ENCODE measurements at places on chromosomes 12 and 14.

- peak; percentile 23 for DNase-seq
Observed at GRCh38 chr12:76449583-76449982, 101.4 kb upstream of the BBS10 start.

- DNase-seq, result no peak
Observed at GRCh38 chr14:72745991-72746980, 147.6 kb downstream of the DPF3 start.

GRCh38 chr14:94548131-94548998 lies 12.9 kb upstream of the SERPINA4 start:
- DNase-seq, result no peak

GRCh38 chr12:111715279-111715678 lies 29.4 kb downstream of the ACAD10 start:
- no peak for DNase-seq

DNA sequence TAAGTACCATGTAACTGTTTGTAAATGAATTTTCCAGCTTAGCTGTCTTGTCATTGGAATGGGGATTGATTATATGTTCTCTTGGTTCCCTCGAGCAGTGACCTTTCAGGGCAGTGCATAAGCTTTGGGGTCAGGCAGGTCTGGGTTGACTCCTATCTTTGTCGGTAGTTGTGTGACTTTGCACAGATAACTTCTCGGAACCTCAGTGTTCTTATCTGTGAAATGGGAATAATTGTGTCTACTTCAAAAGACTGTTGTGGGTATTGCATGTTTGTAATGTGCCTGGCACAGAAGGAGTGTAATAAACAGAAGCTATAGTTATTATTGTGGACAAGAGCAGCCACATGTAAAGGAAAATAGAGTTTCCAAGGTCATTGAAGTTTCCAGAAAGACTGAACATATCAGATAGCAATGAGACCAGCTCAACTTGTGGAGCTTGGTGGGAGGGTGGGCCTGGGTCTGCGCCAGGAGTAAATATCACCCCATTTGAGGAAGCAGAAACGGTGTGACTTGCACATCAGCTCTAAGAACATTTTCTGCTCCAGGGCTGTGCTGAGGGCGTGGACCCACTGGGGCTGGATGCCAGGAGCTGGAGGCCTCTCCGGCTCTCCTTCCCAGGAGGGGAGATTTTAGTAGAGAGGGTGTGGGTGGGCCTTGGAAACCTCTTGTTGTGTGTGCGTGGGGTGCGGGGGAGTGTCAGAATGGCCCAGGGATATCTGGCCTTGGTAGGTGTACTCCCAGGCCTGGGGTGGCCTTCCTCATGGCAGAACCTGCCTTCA lies 19.7 kb downstream of the FOS start:
- DNase-seq, result peak; percentile 60

- no peak for DNase-seq
Observed at GRCh38 chr12:132545164-132545953, 55.4 kb downstream of the FBRSL1 start.

- peak; percentile 4 for DNase-seq
Observed at GRCh38 chr14:36556811-36557433, 25.5 kb downstream of the NKX2-8 start.

- DNase-seq, result no peak
Observed at GRCh38 chr12:113134071-113134470, 1.5 kb downstream of the RASAL1 start.

DNA sequence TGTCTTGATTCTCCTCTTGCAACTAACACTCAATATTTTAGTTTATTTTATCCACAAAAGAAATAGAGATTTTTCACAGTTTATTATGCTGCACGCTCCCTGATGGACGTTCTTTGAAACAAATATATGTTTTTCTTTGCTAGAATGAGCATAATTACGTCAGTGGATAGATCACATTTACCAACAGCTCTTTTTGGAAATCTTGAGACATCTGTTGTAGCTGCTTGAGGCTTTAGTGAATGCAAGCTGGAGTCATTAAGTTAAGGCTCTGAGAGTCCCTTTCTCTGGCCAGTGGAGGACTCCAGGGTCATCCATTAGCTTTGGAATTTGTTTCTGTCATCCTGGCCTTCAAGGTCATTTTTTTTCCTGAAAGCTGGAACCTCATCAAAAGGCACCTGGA lies 405.6 kb upstream of the TMEM132C start:
- DNase-seq, result no peak

GRCh38 chr12:44960856-44961255 lies 84.7 kb upstream of the NELL2 start:
- no peak for DNase-seq

- no peak for DNase-seq
Observed at GRCh38 chr14:91300283-91300895, 55.9 kb upstream of the GPR68 start.

GRCh38 chr12:52845946-52846345 lies 2.8 kb downstream of the KRT78 start:
- DNase-seq, result no peak

- no peak for DNase-seq
Observed at GRCh38 chr14:37278636-37279538, 81.2 kb downstream of the MIPOL1 start.

- no peak for DNase-seq
Observed at GRCh38 chr12:75194250-75194649, 15.4 kb downstream of the KCNC2 start.

DNA sequence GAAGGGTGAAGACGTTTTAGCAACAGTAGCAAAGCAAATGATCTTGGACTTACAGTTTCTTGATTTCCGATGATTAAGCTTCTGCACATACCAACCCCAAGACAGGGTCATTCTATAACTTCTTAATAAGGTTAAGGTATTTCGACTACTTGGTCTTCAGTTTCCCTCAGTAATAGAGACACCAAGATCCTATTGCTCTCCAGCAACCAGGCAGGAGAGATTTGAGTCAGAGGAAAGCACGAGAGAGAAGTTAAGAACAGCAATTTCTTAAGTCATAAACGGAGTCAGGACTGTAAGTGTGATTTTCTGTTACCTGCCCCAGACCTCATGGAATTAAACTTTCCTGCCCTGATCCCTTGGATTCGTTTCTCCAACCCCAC lies 215.6 kb downstream of the TTC8 start:
- DNase-seq, result no peak

DNA sequence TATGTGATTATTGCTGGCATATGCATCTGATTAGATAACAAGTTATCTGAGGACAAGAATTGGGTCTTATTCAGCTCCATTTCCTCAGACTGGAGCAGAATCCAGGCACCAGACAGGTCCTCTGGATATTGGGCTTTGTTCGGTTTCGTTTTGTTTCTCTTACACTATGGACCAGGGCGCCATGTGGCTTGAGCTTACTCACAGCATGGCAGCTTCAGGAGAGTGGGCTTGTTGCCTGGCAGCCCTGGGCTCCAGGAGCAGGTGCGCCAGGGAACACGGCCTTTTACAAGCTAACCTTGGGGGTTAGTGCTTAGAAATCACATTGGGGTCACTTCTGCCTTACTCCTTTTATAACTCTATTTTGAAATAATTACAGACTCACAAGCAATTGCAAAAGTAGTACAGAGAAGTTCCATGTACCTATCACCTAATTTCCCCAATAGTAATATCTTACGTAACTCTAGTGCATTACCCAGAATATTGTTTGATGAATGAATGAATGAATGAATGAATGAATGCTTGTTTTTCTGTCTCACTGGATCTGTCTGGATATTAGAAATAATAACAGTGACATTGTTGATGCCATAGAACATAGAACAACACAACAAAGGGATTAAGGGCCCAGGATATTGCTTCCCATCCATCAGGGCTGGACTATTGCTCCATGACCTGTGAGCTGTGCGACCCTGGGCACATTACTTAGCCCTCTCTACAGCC lies 39.0 kb downstream of the CMKLR1 start:
- DNase-seq, result no peak

DNA sequence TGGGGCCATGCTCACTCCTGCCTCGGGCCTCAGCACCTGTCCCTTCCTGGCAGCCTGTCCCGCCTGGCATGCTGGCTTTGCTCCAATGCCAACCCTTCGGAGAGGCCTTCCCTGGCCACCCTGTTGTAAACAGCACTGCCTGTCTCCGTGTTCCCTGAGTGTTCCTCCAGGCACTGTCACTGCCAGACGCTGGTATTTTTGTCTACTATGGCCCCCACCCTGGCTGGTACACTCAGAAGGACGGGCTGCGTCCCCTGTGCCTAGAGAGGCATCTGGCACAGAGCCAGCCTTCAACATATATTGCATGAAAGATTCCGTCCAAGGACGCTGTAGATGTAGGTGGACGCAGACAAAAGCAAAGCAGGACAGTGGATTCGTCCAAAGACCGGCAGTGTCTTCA lies 2.7 kb upstream of the ASPG start:
- no peak for DNase-seq

DNA sequence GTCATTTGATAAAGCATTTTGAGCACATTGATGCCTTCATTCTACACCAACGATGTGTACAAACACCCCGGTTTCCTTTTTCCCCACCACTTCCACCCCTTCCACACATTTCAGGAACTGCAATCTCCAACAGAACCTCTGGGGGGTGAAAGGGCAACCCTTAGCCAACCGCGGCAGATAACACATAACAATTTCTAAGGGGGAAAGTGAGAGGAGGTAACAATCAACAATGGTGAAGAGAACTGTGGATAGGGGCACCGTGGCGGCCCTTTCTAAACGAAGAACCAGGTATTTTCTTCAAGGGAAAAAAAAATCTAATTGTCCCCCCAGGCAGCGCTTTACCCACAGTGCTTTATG lies 1.1 kb downstream of the KITLG start:
- peak; percentile 18 for DNase-seq

DNA sequence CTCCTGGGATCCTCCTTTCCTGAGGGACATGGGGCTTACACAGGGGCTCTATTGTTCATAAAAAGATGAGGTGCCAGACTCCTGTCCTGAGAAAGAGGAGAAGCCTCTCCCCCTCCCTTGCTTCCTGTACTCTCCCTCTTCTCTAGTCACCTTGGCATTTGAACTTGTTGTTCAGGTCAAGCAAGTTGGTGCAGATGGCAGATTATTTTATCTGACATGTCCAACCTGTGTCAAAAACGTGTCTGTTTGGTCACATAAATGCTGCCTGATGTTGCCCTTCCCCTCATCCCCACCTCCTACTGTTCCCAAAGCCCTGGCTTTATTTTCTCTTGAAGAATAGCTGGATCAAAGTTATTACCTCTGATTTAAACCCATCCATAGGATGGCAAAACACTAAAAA lies 154.8 kb downstream of the TMX1 start:
- DNase-seq, result no peak

DNA sequence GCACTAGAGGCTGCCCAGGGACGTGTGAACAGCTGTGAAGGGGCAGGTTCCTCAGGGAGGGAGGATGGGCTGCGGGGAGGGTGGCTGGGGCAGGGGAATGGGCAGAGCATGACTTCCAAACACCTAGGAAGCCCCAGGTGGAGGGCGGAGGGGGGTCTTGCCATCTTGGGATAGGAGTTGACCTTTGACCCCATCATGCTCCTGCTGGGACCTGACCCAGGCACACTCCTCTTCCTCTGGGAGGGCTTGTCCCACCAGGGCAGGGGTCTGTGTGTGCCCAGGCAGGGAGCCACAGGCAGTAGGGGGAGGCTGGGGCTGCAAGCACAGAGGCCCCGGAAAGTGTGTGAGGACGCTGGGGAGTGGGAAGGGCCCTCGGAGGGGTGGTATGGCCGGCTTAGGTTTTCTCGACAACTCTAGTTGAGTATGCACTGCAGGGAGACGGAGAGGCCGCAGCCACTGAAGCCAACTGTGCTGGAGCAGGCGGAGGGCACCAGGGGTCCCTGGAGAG lies 3.3 kb upstream of the ANKRD9 start:
- DNase-seq, result no peak

DNA sequence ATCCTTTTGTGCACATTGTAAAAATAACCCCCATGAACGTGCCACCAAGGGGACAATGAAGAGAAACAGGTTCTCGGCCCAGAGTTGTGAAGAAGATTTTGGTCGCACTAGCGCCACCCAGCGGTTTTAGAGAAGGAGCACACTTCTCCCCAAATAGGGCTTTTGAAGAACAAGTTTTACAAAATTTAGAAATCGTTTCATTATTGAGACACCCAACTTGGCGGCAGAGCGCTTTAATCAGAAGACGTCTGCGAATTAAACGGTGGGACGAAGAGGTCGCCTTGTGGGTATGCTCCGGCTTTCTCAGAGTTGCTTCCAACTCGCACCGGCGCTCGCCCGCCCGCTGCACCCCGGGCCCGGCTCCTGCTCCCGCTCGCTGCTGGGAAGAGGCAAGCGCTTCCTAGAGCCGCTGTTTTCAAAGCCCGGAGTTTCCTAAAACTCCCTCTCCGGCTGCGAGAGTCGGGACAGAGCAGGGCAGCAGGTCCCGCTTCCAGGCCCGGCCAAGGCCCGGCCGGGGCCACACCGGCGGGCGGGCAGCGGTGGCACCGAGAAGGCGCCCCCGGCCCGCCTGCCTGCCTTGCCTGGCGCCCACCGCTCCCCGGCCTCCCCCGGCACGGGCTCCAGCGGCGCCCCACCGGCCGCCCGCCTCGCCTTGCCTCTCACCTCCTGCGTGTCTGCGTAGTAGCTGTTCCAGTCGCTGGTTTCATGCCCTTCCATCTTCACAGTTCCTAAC lies 645 bp downstream of the FOXA1 start:
- DNase-seq, result peak; percentile 71

GRCh38 chr12:10291030-10291429 lies 16.6 kb upstream of the KLRD1 start:
- no peak for DNase-seq

DNA sequence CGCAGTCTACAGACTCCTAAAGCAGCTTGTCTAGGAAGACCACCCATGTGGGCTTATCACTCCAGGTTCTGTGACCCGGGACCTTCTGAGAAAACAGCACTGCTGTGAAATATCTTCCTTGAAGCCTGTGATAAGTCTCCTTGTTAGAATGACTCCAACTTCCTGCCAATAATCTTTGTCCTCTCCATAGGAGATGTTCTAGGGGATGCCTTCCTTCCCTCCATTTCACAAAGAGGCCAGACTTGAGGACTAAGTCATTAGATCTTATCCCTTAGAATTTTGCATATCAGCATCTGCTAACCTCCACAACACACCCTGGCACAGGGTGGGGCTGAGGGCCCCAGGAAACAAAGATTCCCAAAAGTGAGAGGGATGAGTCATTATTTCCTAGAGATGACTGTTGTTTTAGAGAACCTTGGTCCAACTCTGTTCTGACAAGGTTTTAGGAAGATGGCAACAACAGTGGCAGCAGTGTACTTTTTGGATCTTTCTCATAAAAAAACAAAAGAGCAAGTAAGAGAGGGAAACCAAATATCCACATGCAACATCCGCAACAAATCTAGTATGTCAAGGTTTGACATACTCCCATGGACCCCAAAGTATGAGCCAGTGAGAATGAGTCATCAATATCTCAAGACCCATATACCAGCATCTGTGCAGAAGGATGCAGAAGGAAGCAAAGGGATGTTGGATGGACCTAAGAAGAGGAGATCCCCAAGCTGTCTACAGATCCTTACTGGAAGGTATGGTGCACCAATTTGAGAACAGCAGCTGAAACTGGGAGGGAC lies 6.0 kb downstream of the LTB4R start:
- no peak for DNase-seq

GRCh38 chr14:96409701-96410100 lies 17.8 kb downstream of the AK7 start:
- no peak for DNase-seq

DNA sequence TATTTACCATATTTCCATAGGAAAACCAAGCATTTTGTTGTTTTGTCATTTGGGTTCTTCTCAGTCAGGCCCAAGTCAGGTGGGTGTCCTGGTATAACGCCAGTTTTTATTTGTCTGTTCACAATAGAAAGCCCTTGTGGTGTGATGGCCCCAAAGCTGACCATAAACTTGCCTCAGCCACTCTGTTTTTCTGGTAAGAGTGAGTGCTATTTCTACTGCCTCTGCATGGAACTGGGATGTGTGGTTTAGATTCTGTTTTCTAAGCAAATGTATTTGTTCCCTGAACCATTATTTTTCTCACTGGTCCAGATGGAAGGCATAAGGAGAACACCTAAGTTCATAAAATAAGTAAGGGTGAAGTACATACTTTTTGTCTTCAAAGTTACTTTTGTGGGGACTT lies 1.8 kb upstream of the SSPN start:
- DNase-seq, result no peak

Data from MV-4-11 (cell line).